ENCODE measurements at places on chromosomes 6 and 20.

DNA sequence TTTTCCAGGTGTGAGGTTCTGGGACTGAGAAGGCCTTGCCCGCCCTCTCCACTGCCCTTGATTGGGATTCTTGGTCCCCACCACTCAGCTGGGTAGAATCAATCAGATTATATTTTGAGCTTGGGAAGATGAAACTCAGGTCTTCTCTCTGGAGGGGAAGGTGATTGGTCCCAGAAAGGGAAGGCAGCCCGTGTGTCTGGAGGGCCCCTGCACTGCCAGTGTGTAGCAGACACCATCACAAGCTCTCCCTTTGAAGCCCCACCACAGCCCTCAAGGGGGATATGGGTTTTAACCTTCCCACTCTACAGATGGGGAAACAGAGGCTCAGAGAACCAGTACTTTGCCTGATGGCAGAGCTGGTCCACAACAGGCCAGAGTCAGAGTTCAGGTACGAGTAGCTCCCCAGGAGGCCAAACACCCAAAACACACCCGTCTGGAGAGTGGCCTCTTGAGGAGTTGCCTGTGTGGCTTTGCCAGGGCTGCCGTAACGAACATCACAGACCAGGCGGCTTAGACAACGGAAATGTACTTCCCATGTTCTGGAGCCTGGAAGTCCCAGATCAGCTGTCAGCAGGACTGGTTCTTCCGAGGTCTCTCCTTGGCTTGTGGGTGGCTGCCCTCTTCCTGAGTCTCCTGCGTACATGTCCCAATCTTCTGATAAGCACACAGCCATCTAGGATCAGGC, 205.6 kb downstream of the SYNDIG1 start:
- DNase-seq, result no peak

GRCh38 chr20:38888059-38888831, 38.0 kb upstream of the FAM83D start:
- no peak for DNase-seq

DNA sequence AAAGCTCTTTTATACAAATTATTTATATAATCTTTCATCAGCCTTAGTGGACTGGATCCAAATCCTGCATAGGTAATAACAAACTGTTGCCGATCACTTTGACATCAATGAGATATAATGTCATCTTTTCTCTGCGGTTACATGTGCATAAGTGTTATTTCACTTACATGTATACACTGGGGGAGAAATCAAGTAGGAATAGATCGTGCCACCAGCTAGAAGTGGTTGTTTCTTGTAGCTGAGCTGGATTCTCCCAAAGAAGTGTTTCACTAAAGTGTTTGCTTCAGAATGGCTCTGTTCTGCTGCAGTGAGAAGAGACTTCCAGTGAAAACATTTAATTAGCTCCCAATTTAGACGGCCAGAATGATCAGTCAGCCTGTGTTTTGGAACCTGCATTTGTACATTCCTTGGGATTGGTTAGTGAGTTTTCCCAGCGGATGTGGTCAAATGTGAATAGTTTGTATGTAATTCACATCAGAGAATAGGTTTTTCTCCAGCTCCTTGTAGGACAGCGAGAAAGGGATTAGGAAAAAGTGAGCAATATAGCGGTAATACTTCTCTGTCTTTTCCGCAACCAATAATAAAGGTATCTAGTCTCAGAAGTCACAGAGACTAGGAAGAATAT, 163.1 kb upstream of the CCN2 start:
- DNase-seq, result no peak

- DNase-seq, result no peak
These were observed 111.9 kb downstream of the TBX18 start for GRCh38 chr6:84652356-84653026.

DNA sequence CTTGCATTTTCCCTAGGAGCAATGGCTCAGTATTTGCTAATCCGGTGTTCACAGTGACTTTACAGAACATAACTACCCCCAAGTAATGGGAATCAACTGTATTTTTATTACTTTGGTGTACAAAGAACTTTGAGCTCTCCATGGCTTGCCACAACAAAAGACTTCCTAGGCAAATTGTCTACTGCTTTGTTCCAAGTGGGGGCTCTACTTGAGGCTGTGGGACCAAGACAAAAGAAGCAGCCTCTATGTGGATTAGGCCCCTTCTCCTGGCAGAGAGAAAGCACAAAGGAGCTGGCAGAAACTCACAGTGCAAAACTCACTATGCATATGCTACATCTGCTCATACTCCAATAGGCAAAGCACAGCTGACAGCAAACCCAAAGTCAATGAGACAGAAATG, 853 bp downstream of the WFDC8 start:
- no peak for DNase-seq

DNA sequence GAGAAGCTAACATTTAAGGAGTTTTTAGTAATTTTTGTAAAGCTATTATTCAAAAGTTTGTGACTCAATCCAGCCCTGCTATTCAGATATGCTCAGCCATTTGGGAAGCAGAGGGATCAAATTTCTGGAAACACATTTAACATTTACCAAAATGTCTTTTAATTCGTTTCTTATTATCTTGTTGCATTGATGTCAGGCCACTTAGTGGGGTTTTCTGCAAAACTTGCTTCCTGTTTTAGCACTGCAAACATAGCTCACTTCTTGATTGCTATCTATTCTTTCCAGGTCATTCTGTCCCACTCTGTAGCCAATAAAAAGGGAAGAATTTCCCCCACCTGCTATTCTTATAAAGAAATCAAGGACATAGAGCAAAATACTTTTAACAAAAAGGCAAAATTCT, 176.9 kb upstream of the SUPT3H start:
- DNase-seq, result no peak

DNA sequence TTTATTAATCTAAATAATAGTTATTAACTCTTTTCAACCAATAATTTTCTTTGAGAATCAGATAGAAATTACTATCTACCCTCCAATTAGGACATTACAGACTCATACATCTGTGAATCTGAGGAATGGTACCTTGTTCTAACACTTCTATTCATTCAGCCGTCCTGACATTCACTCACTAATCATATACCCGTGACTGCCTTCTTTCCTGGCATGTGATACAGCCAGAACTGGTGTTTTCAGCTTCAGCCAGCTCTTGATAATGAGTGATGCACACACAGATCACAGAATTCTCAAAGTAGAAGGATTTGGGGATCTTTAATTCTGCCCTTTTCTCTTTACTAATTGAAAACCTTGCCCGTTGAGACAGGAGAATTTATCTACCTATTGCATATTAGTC, 499.9 kb downstream of the UTRN start:
- DNase-seq, result no peak

- no peak for DNase-seq
These were observed 5.8 kb upstream of the SSTR4 start for GRCh38 chr20:23029324-23029723.

- no peak for DNase-seq
These were observed 50.8 kb downstream of the ZMYND8 start for GRCh38 chr20:47305667-47306066.

GRCh38 chr6:43021270-43022047, at the start of gene RRP36:
TSS of gene RRP36 (plus strand) at chr6:43021623. CDS start at chr6:43021655, 32 bp downstream.
- DNase-seq, result peak; percentile 80

DNA sequence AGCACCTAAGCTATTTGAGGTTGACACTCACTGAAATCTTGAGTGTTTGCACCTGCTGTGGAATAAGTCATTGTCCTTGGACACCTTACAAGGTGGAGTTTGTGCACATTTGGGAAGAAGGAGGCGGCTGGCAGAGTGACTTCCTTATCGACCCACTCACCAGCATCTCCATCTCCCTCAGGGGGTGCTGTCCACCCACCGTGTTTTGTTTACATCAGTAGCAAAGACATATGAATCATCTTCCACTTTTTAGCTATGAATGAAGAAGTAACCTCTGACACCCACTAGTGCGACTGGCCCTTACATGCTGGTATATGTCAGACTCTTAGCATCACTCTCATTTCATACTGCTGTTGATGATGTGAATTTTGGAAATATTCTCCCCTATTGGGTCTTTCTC, 119.5 kb upstream of the SGK1 start:
- DNase-seq, result peak; percentile 52

- DNase-seq, result no peak
These were observed 83.6 kb downstream of the PHACTR1 start for GRCh38 chr6:12800120-12800519.

DNA sequence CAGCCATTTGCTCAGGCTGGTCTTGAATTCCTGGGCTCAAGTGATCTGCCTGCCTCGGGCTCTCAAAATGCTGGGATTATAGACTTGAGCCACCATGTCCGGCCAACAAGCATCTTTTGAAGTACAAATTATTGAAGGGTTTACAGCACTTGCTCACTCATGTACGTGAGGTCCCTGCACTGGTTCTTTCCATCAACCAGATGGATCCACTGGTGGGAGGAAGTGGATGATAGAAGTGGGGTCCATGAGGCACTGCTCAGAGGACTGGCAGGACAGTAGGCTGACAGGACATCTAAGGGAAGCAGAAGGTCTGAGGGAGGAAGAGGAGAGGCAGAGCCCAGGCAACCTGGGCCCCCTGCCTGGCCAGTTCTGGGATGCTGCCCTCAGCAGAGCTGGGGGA, 109.2 kb upstream of the NXT1 start:
- no peak for DNase-seq

GRCh38 chr20:58377766-58378401, 11.1 kb upstream of the VAPB start:
- DNase-seq, result no peak

- no peak for DNase-seq
These were observed 138.7 kb downstream of the MYB start for GRCh38 chr6:135319819-135320218.
